H1 (cell line): ENCODE measurements at places on chromosomes 7 and 10.

GRCh38 chr10:79430936-79431335 lies 14.5 kb downstream of the ZCCHC24 start:
- DNase-seq, result no peak

GRCh38 chr10:34941471-34942357 lies 126.6 kb upstream of the PARD3 start:
- DNase-seq, result no peak

DNA sequence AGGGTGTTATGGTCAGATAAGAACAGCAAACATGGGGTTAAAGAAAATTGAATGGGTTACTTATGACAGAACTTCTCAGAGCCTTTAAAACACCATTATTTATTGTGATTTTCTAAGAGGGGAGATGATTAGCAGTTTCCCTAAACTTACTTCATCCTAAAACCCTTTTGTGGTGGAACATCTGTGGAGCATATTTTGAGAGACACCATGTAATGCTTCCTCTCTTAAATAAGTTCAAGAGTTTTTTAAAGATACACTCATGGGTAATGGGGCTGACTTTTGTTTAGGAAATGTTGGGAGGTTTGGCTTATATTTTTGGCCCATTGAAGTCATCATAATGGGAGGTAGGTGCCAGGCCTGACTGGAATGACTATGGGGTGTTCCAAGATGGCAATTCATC lies 8.4 kb upstream of the PDCD4 start:
- DNase-seq, result no peak

DNA sequence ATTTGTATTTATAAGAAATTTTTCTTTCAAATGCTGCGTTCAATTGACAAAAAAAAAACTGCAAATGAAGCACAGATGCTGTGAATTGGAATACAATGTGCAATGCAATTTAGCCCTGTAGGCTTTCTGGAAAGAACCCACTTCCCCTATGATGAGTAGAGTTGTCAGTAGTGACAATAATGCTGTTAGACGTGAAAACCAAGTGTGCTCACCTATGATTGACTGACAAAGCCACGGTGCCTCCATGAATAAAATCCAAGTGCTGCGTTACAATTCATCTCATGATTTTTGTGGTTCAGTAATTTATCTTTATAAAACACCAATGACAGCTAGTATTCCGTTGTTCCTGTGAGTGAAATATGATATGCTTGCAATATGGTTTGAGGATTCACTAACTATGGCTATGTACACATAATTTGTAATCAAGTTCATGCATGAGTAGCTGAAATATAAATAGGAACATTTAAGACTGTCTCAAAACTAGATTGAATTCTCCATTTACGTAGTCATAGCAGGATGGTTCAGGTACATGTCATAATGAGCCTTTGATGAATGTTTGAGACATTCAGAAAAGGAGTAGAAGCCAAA lies 1160.3 kb downstream of the CNTNAP2 start:
- DNase-seq, result no peak

DNA sequence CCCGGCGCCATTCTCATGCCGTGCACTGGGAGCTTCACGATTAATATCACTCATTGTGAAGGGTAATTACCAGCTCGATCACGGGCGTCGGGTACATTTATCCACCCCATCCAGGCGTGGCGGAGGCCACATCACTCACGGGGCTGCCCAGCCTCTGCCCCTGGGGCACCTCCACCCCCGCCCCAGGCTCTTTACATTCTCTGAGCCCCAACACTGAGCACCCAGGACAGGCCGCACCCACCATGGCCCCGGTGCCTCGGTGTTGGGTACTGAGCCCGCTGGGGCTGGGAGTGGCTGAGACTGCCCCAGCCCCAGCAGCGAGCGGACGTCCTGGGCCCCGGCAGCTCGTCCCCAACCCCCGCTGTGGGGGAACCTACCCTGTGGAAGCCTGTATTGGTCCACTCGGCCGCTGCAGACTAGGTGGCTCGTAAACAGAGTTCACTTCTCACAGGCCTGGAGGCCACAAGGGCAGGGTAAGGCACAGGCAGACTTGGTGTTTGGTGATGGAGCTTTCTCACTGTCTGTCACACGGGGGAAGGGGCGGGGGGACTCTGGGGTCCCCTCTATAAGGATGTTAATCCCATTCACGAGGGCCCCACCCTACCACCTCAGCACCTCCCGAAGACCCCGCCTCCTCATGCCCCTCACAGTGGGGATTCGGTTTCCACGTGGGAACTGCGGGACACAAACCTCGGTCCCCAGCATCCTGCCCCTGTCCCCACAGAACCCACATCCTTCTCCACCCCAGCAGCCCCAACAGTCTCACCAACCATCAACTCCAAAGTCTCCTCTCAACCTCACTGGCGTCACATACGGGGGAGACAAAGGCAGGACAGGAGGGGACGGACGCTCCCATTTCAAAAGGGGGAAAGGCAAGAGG lies 184.1 kb downstream of the ELFN1 start:
- DNase-seq, result no peak

- DNase-seq, result no peak
These were observed 36.6 kb upstream of the ZNRF2 start for GRCh38 chr7:30247541-30248401.

DNA sequence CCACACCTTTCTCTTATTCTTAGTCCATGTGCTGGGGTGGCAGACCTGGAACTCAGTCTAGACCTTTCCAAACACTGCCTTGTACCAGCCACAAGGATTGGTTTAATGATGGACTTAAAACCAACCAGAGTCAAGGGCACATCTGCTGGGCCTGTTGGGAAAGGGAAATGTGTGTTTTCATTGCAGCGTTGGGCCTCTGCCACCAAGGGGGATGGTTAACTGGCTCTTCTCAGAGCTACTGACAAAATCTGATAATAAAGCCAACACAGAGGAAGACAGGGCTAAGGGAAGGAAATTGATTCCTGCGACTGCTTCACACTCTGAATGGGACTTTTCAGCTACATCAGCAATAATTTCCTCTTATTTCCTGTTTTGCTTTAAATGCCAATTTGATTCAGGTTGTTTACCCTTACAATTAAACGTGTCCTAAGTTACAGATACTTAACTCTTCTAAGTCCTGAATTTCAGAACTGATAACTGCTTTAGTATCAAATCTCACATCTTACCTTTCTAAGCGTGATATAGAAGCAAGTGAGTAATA lies 68.4 kb upstream of the MALRD1 start:
- DNase-seq, result no peak

DNA sequence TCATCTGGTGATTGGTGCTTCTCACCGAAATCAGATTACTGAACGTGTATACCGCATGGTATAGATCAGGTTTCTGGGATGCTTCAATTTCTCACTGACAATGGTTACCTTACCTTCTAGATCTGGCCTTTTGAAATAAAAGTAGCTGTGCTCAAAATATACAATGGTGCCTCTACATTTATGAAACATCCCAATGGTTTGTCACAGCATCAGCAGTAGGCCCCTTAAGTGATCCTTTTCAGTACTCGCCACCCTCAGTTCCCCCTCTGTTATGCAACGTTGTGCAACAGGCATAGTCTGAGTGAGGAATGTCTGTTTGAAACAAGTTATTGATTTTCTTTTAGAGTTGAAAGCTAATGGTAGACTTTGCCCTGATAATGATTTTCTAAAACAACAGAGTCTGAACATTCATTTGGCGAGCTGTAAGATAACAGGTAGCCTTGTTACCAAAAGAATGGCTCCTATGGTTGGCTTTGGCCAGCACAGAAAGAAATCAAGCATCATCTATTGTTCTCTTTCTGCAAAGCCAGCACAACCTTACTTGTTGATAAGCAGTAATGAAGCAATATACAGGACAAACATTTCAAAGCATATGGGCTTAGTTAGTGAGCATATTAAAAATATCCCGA lies 693.9 kb downstream of the PARD3 start:
- no peak for DNase-seq

GRCh38 chr7:22855049-22855392 lies 32.4 kb upstream of the TOMM7 start:
- DNase-seq, result no peak

DNA sequence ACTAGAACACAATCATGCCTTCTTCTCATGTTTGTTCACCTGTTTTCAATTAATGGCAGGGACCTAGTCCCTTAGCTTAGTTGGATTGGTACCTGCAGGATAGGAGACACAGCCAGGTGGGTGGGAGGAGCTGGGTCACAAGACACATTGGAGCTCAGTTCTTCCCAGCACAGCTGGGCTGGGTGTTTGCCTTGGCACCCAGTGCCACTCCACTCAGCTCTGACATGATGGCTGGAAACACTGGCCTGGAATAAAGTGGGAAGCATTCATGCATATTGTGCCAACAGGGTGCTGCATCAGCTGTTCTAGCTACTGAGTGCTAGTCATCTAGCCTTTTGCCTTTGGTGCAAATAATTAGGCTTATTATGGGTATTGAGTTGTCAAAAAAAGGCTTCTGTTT lies 226.1 kb downstream of the PTEN start:
- DNase-seq, result no peak
